ENCODE measurements at places on chromosomes 6 and 20. TPM values are rescaled to one million over a fixed set of nuclear protein-coding genes. Genes with fewer than 3 reads are reported as not detected.

B3GAT2 gene
- not detected for total RNA-seq

TMEM244 gene
- not detected for total RNA-seq

PACSIN1 gene
- total RNA-seq, result not detected

GJA10 gene
- total RNA-seq, result not detected

B3GALT4 gene
- 4.9 TPM for total RNA-seq

MYO6 gene
- total RNA-seq, result 21.2 TPM

COL21A1 gene
- 23.1 TPM for total RNA-seq

OPRL1 gene
- 2.4 TPM for total RNA-seq

CNPY3 gene
- 62.5 TPM for total RNA-seq

PACRG gene
- total RNA-seq, result 0.20 TPM

NPBWR2 gene
- total RNA-seq, result not detected

SLC17A9 gene
- total RNA-seq, result 25.4 TPM

BHLHE23 gene
- total RNA-seq, result not detected

LAMP5 gene
- total RNA-seq, result 0.69 TPM

DEFB115 gene
- not detected for total RNA-seq

INSM1 gene
- total RNA-seq, result not detected

CNR1 gene
- 0.07 TPM for total RNA-seq

HLA-DMA gene
- 3.3 TPM for total RNA-seq

All from smooth muscle cell of the pulmonary artery (primary cell).